Peyer's patch (tissue), 4 donors: ENCODE measurements at places on chromosomes 13 and 19. TPM values are rescaled to one million over a fixed set of nuclear protein-coding genes. Genes with fewer than 3 reads are reported as not detected.
A peak's percentile ranks its signal among the peaks of the same experiment; 100 is the strongest.

DNA sequence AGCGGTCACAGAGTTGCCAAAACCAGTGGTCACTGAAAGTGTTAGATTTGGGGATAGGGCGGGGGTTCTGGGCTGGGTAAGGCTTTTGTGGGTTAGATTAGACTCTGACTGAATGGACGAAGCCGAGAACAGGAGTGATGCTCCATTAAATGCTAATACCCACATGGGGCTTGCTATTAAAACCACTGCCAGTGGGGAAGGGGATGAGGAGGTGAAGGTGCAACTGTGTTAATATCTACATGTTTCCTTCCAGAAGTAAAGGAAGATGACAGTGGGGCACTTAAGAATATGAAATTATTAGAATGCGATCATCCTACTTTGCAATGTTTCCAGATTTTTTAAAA, 573 bp upstream of the ZNF614 start:
- DNase-seq = no peak
- H3K27ac ChIP-seq = peak overlapping the region; percentile 87
- H3K27me3 ChIP-seq = no peaks in the 10 kb centered on the region

GRCh38 chr19:5958074-5958850, 19.7 kb downstream of the RANBP3 start:
- H3K4me1 ChIP-seq = peaks cover 35% of the 10 kb centered on the region
- DNase-seq = no peak
- no peak overlapping the region for H3K4me3 ChIP-seq
- no peak overlapping the region for H3K27ac ChIP-seq
- H3K27me3 ChIP-seq = no peaks in the 10 kb centered on the region

- H3K4me1 ChIP-seq = peaks cover 20% of the 10 kb centered on the region
- H3K4me3 ChIP-seq = peak overlapping the region; percentile 79
- H3K36me3 ChIP-seq = peaks cover 22% of the 10 kb centered on the region
- peak overlapping the region; percentile 31 for H3K27ac ChIP-seq
Measured at GRCh38 chr19:55341171-55341588, 1.5 kb downstream of the KMT5C start.

- no peaks in the 10 kb centered on the region for H3K27me3 ChIP-seq
- DNase-seq = no peak
- H3K4me3 ChIP-seq = no peak overlapping the region
- H3K36me3 ChIP-seq = no peaks in the 10 kb centered on the region
Measured at GRCh38 chr13:106104281-106104901, 431.1 kb downstream of the EFNB2 start.

GRCh38 chr19:29663861-29664752, 1.2 kb upstream of the PLEKHF1 start:
- H3K4me1 ChIP-seq = peaks cover 23% of the 10 kb centered on the region
- peak overlapping the region; percentile 95 for H3K4me3 ChIP-seq
- no peaks in the 10 kb centered on the region for H3K27me3 ChIP-seq
- peak overlapping the region; percentile 92 for H3K27ac ChIP-seq
- H3K36me3 ChIP-seq = no peaks in the 10 kb centered on the region

DNA sequence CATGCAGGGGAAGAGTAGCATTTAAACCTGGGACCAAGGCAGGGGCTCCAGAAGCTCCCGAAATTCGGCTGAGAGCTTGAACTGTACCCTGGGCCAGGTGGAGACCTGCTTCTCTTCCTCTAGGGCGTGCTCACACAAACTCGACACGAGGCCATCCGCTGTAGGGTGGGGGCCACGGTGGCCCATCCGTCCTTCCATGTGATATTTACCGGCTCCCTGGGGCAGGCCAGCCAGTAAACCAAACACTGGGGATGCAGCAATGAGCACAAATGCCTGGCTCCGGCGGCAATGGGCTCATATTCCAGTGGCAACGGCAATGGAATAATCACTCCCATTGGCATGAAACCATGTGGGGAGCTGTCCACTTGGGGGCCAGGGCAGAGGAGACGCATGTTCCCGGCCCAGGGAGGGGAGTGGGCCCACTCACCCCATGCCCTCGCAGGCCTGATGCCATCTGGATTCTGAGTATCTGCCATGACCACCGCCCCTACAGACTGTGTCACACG, 10.8 kb downstream of the SH3GL1 start:
- DNase-seq = no peak
- H3K4me3 ChIP-seq = no peak overlapping the region
- no peaks in the 10 kb centered on the region for H3K4me1 ChIP-seq
- no peaks in the 10 kb centered on the region for H3K27me3 ChIP-seq
- H3K27ac ChIP-seq = peak overlapping the region; percentile 85
- H3K36me3 ChIP-seq = no peaks in the 10 kb centered on the region

GRCh38 chr13:101946401-101946800, 455.4 kb downstream of the FGF14 start:
- H3K4me3 ChIP-seq = no peak overlapping the region
- H3K4me1 ChIP-seq = no peaks in the 10 kb centered on the region
- no peak overlapping the region for H3K27ac ChIP-seq
- no peak for DNase-seq
- H3K36me3 ChIP-seq = no peaks in the 10 kb centered on the region
- no peaks in the 10 kb centered on the region for H3K27me3 ChIP-seq

DNA sequence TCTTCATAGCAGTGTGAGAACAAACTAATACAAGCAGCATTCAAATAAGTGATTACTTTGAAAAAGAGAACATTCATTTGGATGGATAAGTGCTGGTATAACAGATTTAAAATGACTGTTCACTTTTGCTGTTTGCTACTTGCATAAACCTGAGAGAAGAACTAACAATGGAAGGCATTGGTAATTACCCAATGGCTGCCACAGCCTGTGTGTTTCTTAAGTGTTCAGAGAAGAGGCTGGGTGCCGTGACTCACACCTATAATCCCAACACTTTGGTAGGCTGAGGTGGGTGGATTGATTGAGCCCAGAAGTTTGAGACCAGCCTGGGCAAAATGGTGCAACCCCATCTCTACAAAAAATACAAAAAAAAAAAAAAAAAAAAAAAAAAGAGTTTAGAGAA, 4.9 kb upstream of the TEX26 start:
- no peaks in the 10 kb centered on the region for H3K4me1 ChIP-seq
- DNase-seq = no peak
- H3K27me3 ChIP-seq = no peaks in the 10 kb centered on the region
- H3K27ac ChIP-seq = no peak overlapping the region
- H3K4me3 ChIP-seq = no peak overlapping the region

DNA sequence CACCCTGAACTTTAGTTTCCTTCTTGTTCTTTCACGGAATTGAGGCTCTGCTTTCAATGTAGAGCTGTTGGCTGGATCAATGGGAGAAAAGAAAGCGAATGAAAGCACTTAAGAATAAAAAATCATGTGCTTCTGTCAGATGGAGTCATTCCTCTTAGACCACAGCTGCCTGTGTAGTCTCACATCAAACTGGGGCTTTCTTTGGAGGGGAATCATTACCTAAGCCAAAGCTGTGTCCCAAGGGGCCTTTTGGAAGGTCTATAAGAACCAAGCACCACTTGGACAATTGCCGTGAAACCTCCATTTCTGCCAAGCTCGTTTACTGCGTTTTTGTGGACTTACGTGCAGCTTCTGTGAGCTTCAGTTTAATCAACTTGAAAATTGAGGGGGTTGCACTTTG, 44.2 kb upstream of the RNF113B start:
- H3K27ac ChIP-seq = no peak overlapping the region
- no peaks in the 10 kb centered on the region for H3K4me1 ChIP-seq
- DNase-seq = no peak
- no peaks in the 10 kb centered on the region for H3K36me3 ChIP-seq
- no peak overlapping the region for H3K4me3 ChIP-seq

- no peak for DNase-seq
- H3K36me3 ChIP-seq = no peaks in the 10 kb centered on the region
- no peak overlapping the region for H3K27ac ChIP-seq
- no peaks in the 10 kb centered on the region for H3K27me3 ChIP-seq
- no peak overlapping the region for H3K4me3 ChIP-seq
- no peaks in the 10 kb centered on the region for H3K4me1 ChIP-seq
Measured at GRCh38 chr13:53249236-53249635, 220.6 kb downstream of the OLFM4 start.

DNA sequence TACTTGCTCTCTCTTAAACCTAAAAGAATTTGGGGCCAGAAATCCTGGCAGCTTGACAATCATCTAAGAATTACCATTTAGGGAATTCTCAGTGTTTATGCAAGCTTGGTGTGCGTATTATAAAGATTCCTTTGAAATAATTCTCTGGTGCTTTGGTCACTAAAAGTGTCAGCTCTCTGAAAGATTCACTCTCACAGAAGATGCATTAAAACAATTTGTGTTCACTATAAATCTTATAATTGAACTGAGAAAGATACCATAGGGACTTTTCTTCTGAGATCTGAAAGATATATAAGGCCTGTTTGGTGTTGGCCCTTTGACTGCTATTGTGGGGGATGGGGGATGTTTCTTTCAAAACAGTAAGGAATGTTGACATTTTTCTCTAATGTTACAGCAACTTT, 27.3 kb downstream of the EPSTI1 start:
- H3K4me3 ChIP-seq = no peak overlapping the region
- no peaks in the 10 kb centered on the region for H3K36me3 ChIP-seq

GRCh38 chr19:10433131-10433536, 12.8 kb downstream of the PDE4A start:
- H3K36me3 ChIP-seq = no peaks in the 10 kb centered on the region
- H3K27ac ChIP-seq = no peak overlapping the region
- H3K27me3 ChIP-seq = no peaks in the 10 kb centered on the region
- DNase-seq = no peak
- peak overlapping the region; percentile 64 for H3K4me3 ChIP-seq
- H3K4me1 ChIP-seq = peaks cover 3% of the 10 kb centered on the region

DNA sequence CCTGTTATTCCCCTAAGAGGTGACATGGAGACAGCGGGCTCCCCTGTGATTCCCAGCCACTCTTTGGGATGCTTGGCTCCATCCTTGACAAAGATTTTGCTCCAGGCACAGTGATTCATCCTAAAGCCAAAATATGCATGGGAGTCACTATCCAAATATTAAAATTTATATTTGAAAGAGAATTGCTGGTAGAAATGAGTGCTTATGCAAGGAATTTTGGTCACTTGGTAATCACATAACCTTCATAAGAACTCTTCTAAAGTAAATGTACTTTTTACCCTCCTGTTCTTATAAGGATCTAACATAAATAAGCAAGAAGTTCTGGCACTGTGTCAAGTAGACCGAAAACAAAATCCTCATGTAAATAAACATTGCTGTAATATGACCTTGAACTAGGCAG, 385.8 kb downstream of the ITGBL1 start:
- no peak for DNase-seq
- no peak overlapping the region for H3K4me3 ChIP-seq
- no peaks in the 10 kb centered on the region for H3K27me3 ChIP-seq

DNA sequence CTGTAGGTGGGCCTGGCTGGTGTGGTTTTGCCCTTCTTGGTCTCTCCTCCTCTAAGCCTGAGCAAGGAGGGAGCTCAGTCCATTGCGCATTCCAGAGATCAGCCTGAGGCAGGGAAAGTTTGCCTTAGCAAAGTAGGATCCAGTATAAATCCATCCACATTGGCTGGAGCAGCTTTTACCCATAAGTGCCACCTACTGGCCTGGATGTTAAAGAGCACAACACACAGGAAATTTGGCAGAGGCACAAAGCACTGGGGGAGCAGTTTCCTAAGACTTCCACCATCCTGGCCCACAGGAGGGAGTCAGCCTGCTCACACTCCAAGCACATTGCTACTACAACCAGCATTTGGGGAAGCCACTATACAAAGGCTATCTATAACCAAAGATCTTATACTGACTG, 1124.2 kb downstream of the SLITRK1 start:
- no peaks in the 10 kb centered on the region for H3K27me3 ChIP-seq
- DNase-seq = no peak
- no peaks in the 10 kb centered on the region for H3K4me1 ChIP-seq
- H3K27ac ChIP-seq = no peak overlapping the region

DNA sequence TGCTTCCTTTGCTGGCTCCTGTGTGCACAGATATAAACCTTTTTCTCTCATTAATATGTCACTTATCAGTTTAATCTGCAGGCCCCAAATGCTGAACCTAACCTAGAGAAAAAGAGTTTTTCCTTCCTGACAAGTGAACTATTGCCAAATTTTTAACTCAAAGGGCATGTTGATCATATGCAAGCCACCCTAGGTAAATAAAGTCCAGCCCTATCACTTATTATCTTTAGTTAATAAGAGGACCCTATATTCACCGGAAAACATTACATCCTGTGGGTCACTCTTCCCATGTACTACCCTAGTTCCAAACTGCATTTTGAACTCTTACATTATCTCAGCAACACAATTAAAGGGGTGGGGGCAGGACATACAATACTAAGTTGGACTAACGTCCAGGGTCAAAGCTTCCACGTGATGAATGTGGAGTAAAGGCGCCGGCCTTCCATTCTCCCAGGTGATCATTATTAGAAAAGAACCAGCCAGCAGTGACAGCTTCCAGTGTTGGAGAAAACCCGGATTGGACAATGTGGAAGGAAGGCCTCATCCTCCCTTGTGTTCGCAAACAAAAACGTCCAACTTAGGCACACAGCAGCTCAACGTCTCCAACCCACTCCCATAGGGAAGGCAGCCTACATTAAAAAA, 86.6 kb downstream of the STK24 start:
- peaks cover 23% of the 10 kb centered on the region for H3K4me1 ChIP-seq
- no peak for DNase-seq
- H3K4me3 ChIP-seq = no peak overlapping the region
- H3K36me3 ChIP-seq = no peaks in the 10 kb centered on the region

DNA sequence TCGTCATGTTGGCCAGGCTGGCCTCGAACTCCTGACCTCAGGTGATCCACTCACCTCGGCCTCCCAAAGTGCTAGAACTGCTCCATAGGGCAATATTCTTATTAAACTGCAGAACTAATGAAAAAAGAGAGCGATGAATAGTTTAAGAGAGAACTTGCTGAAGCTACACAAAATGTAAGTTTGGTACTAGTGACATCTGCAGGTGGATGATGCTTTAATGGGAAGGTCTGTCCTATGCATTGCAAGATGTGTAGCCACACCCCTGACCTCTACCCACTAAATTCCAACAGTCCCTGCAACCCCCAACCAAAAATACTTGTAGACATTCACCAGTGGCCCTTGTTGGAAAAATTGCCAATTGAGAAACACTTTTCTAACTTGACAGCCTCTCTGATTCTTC, 117.8 kb downstream of the NALCN start:
- no peaks in the 10 kb centered on the region for H3K36me3 ChIP-seq
- DNase-seq = no peak
- H3K27ac ChIP-seq = no peak overlapping the region
- H3K4me3 ChIP-seq = no peak overlapping the region
- H3K27me3 ChIP-seq = no peaks in the 10 kb centered on the region

- no peak for DNase-seq
- H3K27ac ChIP-seq = peak overlapping the region; percentile 31
- H3K4me1 ChIP-seq = no peaks in the 10 kb centered on the region
Measured at GRCh38 chr19:23203841-23204344, 46.3 kb downstream of the ZNF724 start.

- no peak overlapping the region for H3K27ac ChIP-seq
- H3K4me3 ChIP-seq = no peak overlapping the region
- H3K4me1 ChIP-seq = no peaks in the 10 kb centered on the region
- H3K36me3 ChIP-seq = no peaks in the 10 kb centered on the region
Measured at GRCh38 chr13:86174622-86175021, 375.4 kb upstream of the SLITRK6 start.

GRCh38 chr13:72507416-72508199, 219.8 kb downstream of the MZT1 start:
- no peak overlapping the region for H3K27ac ChIP-seq
- H3K27me3 ChIP-seq = no peaks in the 10 kb centered on the region
- no peak overlapping the region for H3K4me3 ChIP-seq
- no peak for DNase-seq

ATXN8OS gene
- total RNA-seq = not detected

MYDGF gene
- total RNA-seq = 9.9 TPM

TNFSF11 gene
- 5.8 TPM for total RNA-seq

DACT3 gene
- total RNA-seq = 2.0 TPM

KLF5 gene
- total RNA-seq = 196 TPM

SMAD9 gene
- 3.2 TPM for total RNA-seq

YIPF2 gene
- 48.7 TPM for total RNA-seq

LATS2 gene
- 5.9 TPM for total RNA-seq

ACP4 gene
- total RNA-seq = not detected

ADGRE1 gene
- total RNA-seq = not detected

ZNF714 gene
- 8.4 TPM for total RNA-seq

ZNF471 gene
- total RNA-seq = 2.3 TPM
